Lung (tissue), 17 donors: ENCODE measurements at places on chromosomes 11 and 22. TPM values are rescaled to one million over a fixed set of nuclear protein-coding genes. Genes with fewer than 3 reads are reported as not detected.

The MS4A1 gene
- 0.85 TPM for polyA plus RNA-seq

The LTBP3 gene
- polyA plus RNA-seq: 39.1 TPM

The TNNT3 gene
- 1.6 TPM for polyA plus RNA-seq

The SCUBE1 gene
- polyA plus RNA-seq: 3.7 TPM

The OR9G4 gene
- not detected for polyA plus RNA-seq

The CATSPER1 gene
- 3.1 TPM for polyA plus RNA-seq

The C1QTNF5 gene
- 34.9 TPM for polyA plus RNA-seq

The TYR gene
- polyA plus RNA-seq: not detected

The MED15 gene
- polyA plus RNA-seq: 69.8 TPM

The ZDHHC8 gene
- 41.9 TPM for polyA plus RNA-seq
